Stimulated activated CD4-positive, alpha-beta T cell treated with anti-CD3 and anti-CD28 coated beads, Interleukin-1b, Interleukin-23, amount 100 ng/mL, for 48 hours (primary cell): ENCODE measurements at places on chromosomes 5 and 9.

GRCh38 chr9:137140151-137141012, 1.4 kb downstream of the GRIN1 start:
- no peak for DNase-seq

- DNase-seq = no peak
Measured at GRCh38 chr5:78362220-78362619, 1.8 kb downstream of the SCAMP1 start.

- DNase-seq = no peak
Measured at GRCh38 chr5:135876146-135876545, 19.5 kb downstream of the IL9 start.

DNA sequence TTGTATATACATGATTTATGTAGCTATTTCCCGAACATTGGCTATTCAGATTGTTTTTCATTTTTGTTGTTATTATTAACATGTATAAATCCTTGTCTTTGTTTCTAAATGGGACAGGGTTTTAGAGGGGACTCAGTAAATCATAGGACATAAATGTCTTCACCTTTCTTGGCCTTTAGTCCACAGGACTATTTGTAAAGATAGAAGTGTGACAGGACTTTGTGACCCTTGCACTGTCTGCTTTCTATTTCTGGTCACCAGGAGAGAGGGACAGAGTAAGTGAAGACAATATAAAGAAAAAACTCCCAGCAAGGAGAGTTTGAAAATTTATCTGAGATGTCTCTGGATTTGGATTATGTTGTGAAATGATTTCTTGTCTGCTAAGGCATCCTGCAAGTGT, 78.6 kb upstream of the GOLM1 start:
- DNase-seq = no peak

DNA sequence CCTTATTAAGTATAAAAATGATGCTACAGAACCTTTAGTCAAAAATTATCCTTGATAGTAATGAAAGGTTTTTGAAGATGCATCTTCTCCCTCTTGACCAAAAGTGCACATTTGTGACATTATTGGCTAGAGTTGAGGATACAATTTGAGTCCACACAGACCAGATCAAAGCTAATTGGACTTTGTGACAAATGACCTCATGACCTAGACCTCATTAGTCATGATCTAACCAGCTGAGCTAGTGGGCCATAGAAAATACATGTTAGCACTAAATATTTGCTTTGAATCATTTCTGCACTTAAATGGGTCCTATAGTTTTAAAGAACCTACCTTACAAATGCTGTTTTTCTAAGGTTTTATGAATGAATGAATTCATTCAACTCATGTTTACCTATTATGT, 182.1 kb downstream of the RFX3 start:
- DNase-seq = no peak

- no peak for DNase-seq
Measured at GRCh38 chr9:88090151-88090581, 48.1 kb downstream of the SPATA31C2 start.

GRCh38 chr5:126830061-126830460, 53.1 kb downstream of the LMNB1 start:
- DNase-seq = no peak

GRCh38 chr5:117889596-117889995, 1098.8 kb downstream of the DTWD2 start:
- no peak for DNase-seq

DNA sequence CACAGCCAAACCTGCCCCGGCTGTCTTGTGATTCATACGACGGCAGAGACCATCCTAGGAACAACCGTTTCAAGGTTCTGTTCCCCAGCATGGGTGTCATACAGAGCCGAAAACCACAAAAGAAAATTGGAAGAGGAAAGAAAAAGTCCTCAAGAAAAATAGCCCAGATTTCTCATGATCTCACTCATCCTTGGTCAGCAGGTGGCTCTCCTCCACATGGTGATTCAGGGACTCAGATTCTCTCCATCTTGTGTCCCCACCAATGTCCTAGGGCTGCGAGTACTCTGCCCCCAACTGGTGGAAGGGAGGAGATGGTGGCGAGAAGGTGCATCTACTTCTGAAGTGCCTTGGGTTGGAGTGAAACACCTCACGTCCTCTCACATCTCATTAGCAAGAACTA, 25.6 kb downstream of the PDZD2 start:
- peak; percentile 8 for DNase-seq

GRCh38 chr9:84834426-84834825, 164.9 kb downstream of the NTRK2 start:
- no peak for DNase-seq

- no peak for DNase-seq
Measured at GRCh38 chr9:136640171-136641111, 22.3 kb upstream of the EGFL7 start.

GRCh38 chr5:61994171-61994570, 311.8 kb upstream of the KIF2A start:
- no peak for DNase-seq

DNA sequence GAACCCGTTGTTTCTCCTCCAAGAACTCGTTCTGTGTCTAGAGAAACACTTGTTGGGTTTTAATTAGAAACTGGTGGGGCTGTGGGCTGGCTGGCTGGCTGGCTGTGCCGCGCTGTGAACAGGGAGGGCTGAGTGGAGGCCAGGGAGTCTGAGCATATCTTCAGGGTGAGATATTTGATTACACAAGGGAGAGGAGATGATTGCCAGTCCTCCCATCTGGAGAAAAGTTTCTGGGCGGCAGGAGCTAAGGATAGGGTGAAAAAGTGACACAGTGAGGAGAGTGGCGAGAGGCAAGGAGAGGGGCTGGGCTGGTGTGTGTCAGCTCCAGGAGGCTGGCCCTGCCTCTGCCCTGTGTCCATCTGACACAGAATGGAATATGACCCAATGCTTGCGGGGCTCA, 63.0 kb downstream of the GDNF start:
- no peak for DNase-seq
